ENCODE measurements at places on chromosomes 2 and 18.

GRCh38 chr2:108633409-108633808 lies 85.9 kb upstream of the RANBP2 start:
- no peak for DNase-seq

DNA sequence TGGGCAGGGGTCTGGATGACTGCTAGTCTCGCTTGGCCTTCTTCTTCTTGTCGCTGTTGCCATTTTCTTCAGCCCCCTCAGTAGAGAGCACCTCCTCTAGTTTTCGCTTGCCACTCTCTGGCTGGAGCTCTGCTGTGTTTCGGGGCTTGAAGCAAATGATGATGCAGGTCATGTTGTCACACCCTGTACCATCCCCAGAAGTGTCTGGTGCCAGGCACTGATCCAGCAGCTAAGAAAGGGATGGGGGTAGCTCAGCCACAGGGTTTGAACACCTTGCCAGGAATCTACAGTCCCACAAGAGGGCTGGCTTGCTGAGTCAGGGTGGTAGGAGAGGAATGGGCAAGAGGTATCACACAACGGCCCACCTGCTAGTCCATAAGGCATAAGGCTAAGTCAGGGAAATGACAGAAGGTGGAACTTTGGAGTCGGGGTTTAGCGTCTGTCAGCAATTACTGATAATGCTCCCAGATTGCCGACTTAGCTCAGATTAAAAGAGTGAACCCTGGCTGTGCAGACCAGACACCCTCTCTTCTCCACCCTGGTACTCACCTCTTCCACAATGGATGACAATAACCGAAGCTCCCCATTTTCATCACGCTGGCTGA lies 1.1 kb upstream of the ZNF513 start:
- DNase-seq: no peak

GRCh38 chr2:8624855-8625398 lies 56.9 kb upstream of the ID2 start:
- no peak for DNase-seq

DNA sequence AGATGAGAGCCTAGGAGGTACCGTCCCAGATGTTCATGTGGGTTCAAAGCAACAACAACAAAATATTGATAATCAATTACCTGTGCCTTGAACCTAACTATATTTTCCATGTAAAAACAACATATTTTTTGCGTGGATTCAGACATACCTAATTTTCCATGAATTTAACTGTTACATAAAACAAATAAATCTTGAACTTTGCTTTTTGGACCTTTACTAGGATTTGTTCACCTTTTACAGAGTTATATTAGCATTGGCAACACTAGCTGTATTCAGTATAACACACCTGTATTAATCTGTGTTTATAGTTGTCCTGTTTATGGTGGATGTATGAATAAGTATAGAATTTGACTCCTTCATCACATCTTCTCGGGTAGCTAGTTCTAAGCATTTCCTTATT lies 115.8 kb upstream of the STON1 start:
- no peak for DNase-seq

Data from RCC 7860 (cell line).